Stimulated activated CD4-positive, alpha-beta T cell treated with anti-CD3 and anti-CD28 coated beads, TNF-alpha, amount 100 ng/mL, for 1 hour (primary cell): ENCODE measurements at places on chromosomes 7 and 10.

DNA sequence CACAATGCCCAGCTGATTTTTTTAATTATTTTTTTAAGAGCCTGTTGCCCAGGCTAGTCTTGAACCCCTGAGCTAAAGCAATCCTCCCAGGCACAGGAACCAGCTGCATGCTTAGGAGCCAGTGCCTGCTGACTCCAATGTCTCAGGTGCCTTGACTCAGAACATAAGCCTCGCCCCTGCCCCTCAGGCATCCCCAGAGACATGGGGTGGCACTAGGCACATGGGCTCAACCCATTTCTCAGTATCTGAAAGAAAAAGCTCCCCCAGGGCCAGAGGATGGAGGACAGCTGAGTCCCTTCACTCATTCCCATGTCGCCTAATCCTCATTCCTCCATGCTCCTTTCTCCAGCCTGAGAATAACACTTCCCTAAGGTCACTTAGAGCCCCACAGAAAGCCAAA, 39.1 kb downstream of the KCNH2 start:
- no peak for DNase-seq

- no peak for DNase-seq
Observed at GRCh38 chr7:12965767-12966166, 278.3 kb downstream of the ARL4A start.

- DNase-seq, result no peak
Observed at GRCh38 chr10:129604333-129605032, 137.4 kb downstream of the MGMT start.

GRCh38 chr7:69295977-69296376, 302.3 kb upstream of the AUTS2 start:
- no peak for DNase-seq

GRCh38 chr7:1357601-1358271, 101.5 kb downstream of the MICALL2 start:
- DNase-seq, result no peak

DNA sequence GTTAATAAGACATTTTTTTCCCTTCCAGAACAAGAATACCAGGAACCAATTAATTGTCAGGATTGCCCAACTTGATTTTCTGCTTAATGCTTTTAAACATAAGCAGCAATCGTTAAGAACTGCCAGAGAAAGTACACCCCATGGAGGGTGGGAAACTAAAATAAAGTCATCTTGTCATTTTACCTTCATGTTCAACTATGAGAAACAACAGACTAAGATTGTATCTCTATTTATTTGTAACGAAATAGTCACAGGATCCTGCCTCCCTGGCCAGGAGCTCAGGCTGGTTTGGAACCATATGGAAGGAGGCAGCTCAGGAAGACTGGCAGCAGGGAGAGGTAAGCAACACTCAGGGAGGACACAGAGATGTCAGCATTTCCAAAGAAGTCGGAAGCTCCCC, 129.6 kb downstream of the TNS3 start:
- DNase-seq, result no peak

- no peak for DNase-seq
Observed at GRCh38 chr7:24756545-24757352, 515 bp downstream of the GSDME start.

- no peak for DNase-seq
Observed at GRCh38 chr10:3136763-3137611, 35.6 kb downstream of the PITRM1 start.

DNA sequence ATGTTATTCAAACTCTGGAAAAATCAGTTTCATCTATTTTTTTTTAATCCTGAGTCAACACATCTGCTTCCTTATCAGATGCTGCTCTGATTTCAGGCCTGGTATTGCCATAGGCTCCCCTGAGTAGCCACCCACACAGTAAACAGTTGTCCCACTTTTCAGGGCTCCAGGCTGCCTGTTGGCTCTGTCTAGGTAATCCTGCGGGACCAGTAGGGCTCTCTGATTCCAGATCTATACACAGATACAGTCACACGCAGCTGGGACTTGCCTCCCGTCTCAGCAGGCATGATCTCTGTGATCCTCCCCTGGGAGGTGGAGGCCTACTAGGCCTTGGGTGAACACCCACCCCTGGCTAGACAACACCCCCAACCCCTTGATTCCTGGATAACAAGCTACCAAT, 206.1 kb downstream of the CREB5 start:
- no peak for DNase-seq

- no peak for DNase-seq
Observed at GRCh38 chr10:43921881-43922280, 273.2 kb upstream of the ZNF32 start.

GRCh38 chr10:86657011-86657395, 2.7 kb downstream of the OPN4 start:
- DNase-seq, result no peak

- DNase-seq, result no peak
Observed at GRCh38 chr7:117606132-117606531, 126.3 kb downstream of the CFTR start.

DNA sequence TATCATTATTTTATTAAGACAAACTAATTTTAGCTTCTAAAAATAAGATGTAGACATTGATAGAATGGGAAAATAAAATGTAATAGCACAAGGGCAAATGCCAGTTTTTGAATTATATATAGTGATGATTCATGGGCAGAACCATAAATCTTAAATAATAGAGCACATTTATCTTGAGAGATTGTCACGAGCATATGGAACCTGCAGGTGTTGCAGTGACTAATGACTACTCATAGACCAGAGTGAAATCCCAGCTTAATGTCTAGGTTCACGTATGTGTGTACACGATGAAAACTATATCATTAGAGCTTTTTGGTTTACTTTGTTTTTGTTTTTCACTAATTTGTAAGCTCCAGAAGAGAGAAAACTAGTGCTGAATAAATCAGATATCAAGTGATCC, 150.2 kb upstream of the CACNA2D1 start:
- DNase-seq, result no peak

GRCh38 chr10:126536148-126536547, 134.3 kb downstream of the C10orf90 start:
- no peak for DNase-seq

DNA sequence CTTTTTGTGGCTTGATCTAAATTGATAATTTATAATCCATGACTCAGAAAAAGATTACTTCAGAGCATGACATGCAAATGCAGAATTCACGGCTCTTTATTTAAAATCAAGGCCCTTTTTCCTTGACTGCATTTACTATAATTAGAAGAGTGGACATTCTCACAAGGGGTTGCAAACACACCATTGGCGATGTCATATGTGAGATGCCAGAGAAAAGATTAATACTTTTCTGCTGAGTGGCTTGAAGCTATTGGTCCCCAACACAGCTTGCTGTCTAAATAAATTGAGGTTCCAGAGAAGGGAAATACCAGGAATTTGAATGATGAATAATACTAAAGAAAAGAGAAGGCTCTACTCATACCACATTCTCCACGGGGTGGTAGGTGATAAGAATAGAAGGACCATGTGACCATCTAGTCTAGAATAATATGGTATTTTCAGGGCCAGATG, 78.7 kb upstream of the ARID5B start:
- DNase-seq, result no peak

- DNase-seq, result no peak
Observed at GRCh38 chr7:13965077-13965476, 24.4 kb downstream of the ETV1 start.

DNA sequence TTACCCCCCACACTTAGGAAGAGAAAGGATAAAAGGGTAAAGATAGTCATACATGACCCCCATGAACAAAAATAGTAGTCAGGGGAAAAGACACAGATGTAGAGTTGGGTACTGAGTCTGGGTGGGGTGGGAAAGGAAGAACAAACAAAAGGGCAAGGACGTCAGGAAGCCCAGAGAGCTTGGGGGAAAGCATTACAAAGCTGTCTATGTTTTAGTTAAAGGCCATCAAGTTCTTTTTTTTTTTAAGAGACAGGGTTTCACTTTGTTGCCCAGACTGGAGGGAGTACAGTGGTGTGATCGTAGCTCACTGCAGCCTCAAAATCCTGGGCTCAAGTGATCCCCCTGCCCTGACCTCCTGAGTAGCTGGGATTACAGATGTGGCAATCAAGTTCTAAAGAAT, 98.4 kb upstream of the PDLIM1 start:
- DNase-seq, result no peak

GRCh38 chr10:128125944-128126764, at the start of gene MKI67:
Gene MKI67 (minus strand): TSS chr10:128126423. CDS start chr10:128125667, 756 bp downstream.
- peak; percentile 85 for DNase-seq

GRCh38 chr7:106543221-106543757, 117.7 kb downstream of the CCDC71L start:
- DNase-seq, result no peak

- DNase-seq, result peak; percentile 21
Observed at GRCh38 chr7:150514748-150515222, at the start of gene GIMAP7. Gene GIMAP7 (plus strand): TSS chr7:150514872. CDS start chr7:150519975, 5,103 bp downstream.

DNA sequence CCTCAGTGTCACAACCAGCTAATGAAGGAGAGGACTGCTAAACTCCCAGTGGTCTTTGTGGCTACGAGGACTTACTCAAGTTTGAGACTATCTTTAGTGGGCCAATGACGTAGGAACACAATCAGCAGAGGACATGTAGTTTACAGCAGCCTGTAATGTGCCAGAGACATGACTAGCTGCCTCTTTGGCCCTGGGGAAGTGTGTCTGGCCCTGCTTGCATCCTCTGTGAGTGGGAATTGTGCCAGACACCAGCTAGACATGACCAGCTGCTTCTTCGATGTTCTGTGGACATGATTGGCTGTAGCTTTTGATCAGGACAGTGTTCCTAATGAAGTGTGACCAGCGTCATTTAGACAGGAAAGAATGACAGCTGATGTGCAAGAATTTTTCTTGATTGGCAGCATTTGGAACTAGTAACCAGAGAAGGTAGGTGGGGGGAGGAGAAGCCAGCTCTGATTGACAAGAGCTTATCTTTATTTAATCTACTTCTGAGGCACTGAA, 141.7 kb downstream of the AUTS2 start:
- DNase-seq, result no peak

- DNase-seq, result no peak
Observed at GRCh38 chr7:114802632-114803031, 119.3 kb upstream of the MDFIC start.

- no peak for DNase-seq
Observed at GRCh38 chr7:134865001-134865845, 85.8 kb downstream of the CALD1 start.

DNA sequence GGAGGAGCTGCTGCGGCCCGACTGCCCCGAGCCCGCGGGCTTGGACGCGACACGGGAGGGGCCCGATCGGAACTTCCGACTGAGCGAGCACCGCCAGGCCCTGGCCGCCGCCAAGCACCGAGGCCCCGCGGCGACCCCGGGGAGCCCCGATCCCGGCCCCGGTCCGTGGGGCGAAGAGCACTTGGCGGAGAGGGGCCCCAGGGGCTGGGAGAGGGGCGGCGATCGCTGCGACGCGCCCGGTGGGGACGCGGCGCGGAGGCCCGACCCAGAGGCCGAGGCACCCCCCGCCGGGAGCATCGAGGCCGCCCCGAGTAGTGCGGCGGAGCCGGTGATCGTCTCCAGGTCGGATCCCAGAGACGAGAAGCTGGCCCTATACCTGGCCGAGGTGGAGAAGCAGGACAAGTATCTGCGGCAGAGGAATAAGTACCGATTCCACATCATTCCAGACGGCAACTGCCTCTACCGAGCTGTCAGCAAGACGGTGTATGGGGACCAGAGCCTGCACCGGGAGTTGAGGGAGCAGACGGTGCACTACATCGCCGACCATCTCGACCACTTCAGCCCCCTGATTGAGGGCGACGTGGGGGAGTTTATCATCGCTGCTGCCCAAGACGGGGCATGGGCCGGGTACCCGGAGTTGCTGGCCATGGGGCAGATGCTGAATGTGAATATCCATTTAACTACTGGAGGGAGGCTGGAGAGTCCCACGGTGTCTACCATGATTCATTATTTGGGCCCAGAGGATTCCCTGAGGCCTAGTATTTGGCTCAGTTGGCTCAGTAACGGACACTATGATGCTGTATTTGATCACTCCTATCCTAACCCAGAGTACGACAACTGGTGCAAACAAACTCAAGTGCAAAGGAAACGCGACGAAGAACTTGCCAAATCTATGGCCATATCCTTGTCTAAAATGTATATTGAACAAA, 1.4 kb downstream of the OTUD1 start:
- DNase-seq, result no peak

GRCh38 chr10:62011558-62011957, 110.1 kb downstream of the ARID5B start:
- no peak for DNase-seq

DNA sequence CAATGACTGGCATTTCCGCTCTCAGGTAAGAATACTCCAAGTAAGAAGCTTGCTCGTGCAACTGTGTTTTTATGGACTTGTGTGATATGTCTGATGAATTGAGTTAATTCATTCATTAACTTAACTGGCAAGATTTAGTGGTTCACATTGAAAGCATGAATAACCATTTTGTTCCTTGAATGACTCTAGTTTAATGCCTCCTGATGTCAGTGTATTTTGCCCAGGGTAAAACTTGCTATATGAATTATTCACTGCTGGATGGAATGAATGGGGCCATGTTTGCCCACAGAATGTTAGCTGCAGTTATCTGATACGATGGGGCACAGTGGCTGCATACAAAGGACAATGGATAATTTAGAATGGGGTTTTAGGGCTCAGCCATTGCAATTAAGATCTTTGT, 124.1 kb downstream of the ZNF365 start:
- DNase-seq, result no peak

DNA sequence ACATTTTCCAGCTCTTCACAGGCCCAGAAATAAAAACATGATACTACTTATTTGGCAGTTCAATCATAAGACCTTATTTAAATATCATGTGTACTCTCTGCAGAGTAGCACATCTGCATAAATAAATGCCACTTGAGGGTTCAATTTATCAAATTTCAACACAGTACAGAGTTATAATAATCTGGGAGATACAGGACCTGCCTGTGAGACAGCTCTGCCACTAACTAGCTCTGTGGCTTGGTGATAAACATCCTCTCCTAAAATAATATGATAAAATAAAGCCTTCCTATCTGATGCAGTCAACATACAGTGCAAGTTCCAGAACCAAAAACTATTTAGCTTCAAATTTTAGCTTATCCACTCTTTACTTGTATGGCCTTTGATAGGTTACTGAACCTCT, 90.9 kb upstream of the GATAD1 start:
- DNase-seq, result no peak

GRCh38 chr7:17311952-17312351, 13.5 kb downstream of the AHR start:
- no peak for DNase-seq

DNA sequence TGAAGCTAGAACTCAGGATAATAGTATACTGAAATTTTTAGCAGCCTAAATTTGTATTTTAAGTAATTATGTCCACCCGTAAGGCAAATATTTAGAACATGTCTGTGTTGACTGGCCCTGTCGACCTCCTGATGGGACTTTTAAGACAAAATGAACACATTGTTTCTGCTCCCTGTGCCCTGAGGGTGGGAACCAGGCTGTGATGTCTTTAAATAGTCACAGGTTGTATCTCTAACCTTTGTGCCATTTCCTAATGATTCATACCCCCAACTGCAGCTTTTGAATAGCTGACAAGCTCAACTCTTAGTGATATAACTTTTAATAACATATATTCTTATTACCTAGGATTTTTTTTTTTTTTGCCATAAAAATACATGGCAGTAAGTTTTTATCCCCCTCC, 494.9 kb upstream of the AKR1E2 start:
- DNase-seq, result no peak
